ENCODE measurements at places on chromosomes 5 and 9. TPM values are rescaled to one million over a fixed set of nuclear protein-coding genes. Genes with fewer than 3 reads are reported as not detected.
A peak's percentile ranks its signal among the peaks of the same experiment; 100 is the strongest.

- H3K4me3 ChIP-seq: no peak overlapping the region
- peak; percentile 10 for DNase-seq
- peaks cover 12% of the 10 kb centered on the region for H3K4me1 ChIP-seq
- no peak overlapping the region for H3K27ac ChIP-seq
- no peaks in the 10 kb centered on the region for H3K27me3 ChIP-seq
Observed at GRCh38 chr5:138635265-138635664, 60.1 kb upstream of the HSPA9 start.

DNA sequence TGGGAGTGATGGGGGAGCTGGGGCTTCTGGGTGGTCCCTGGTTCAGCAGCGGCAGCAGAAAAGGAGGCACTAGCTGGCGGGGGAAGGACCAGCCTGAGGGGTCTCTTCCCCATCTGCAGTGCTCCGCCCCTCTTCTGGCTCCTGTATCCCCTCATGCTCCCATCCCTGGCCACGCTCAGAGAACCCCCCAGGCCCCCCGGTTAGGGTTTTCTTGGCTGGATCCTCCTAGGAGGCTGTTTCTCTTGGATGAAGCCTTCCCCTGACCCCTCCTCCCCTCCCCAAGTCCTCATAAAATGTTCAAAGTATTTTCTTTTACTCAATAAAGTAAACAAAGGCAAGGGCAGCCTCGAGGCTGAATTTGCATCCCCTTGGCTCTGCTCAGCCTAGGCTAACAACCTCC lies 60.8 kb downstream of the FGF18 start:
- no peaks in the 10 kb centered on the region for H3K27me3 ChIP-seq
- peaks cover 7% of the 10 kb centered on the region for H3K4me1 ChIP-seq
- DNase-seq: no peak
- no peak overlapping the region for H3K4me3 ChIP-seq
- H3K27ac ChIP-seq: no peak overlapping the region

DNA sequence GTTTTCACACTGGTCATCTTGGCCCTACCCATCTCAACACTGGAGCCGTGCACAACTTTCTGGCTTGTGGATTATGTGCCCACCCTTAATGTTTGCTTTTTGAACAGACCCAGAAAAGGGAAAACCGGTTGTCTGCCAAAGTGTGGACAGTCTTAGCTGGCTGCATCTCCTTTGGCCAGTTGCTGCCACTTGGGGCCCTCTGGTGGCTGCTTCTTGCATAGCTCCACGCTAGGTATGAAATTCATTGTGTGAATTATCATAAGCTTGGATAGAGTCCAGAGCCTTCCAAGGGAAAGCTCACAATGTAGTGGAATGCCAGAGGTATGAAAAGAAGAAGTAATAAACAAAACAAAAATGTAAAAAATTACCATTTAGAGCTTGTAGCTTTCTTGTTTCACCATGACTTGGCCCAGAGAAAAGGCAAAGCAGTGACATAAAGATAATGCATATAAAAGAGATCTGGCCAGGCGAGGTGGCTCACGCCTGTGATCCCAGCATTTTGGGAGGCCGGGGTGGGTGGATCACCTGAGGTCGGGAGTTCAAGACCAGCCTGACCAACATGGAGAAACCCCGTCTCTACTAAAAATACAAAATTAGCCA lies 12.5 kb upstream of the SLC36A3 start:
- peak; percentile 83 for DNase-seq
- no peaks in the 10 kb centered on the region for H3K4me1 ChIP-seq
- no peak overlapping the region for H3K4me3 ChIP-seq
- no peak overlapping the region for H3K27ac ChIP-seq
- no peaks in the 10 kb centered on the region for H3K36me3 ChIP-seq

DNA sequence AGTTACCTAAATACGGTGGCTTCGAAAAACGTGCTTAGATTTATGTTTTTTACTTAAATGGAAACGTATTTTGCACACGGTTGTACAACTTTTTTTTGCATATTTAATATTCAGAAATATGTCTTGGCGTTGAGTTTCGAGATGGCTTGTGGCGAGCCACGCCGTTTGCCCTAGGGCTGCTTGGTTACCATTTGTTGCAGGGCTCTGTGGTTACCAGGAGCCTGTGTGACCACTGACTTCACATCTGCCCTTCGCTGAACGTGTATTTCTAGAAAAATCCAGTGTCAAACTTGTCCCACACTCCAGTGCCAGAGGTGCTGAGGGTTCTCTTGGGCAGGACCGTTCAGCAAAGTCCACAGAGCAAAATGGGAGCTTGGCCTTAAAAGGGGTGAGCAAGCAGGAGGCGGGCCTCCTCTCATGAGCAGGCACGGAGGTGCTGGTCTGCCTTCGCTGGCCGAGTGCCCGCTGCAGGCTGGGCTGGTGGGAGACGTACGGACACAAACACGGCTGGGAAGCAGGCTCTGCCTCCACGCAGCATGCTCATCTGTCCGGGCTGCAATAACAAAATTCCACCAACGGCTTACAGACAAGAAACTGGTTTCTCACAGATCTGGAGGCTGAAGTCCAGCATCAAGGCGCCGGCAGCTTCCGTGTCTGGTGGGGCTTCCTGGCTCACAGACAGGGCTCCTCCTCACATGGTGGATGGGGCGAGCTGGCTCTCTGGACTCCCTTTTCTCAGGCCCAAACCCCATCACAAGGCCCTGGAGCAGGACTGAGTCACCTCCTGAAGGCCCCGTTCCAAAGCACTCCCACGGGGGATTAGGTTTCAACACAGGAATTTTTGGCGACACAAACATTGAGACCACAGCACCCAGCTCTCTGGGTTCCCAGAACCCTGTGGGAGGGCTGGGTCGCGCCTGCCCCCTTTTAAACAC lies 5.4 kb downstream of the MRPL36 start:
- peaks cover 17% of the 10 kb centered on the region for H3K4me1 ChIP-seq
- peaks cover 24% of the 10 kb centered on the region for H3K36me3 ChIP-seq
- DNase-seq: peak; percentile 76
- no peak overlapping the region for H3K4me3 ChIP-seq
- no peaks in the 10 kb centered on the region for H3K27me3 ChIP-seq
- H3K27ac ChIP-seq: no peak overlapping the region

- H3K4me1 ChIP-seq: no peaks in the 10 kb centered on the region
- no peak overlapping the region for H3K27ac ChIP-seq
- no peaks in the 10 kb centered on the region for H3K27me3 ChIP-seq
- DNase-seq: no peak
- H3K4me3 ChIP-seq: no peak overlapping the region
Observed at GRCh38 chr5:83662558-83662957, 58.1 kb downstream of the HAPLN1 start.

DNA sequence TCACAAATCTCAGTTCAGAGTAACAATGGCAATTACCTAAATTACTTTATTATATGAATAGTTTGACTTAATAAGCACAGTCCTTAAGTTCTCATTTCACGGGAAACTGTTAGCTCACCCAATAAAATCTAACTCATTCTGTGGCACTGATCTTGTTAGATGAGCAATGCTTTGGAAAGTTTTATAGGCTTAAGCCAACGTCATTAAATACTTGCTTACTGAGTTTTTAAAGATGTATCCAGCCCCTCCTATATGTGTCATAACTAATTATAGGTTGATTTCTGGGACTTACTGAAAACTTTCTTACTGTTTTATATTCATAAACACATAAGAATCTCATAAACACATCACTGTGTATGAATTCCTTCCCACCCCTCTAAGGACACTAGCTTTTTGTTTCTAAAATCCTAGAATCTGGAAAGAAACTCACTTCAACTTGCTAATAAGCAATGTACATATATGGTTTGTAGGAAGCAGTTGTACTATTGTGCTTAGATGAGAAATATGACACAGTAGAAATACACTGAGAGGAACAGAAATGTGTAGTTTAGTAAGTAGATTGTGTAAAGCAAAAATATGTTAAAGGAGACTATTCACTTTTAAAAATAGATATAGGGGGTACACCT lies 14.1 kb upstream of the MARCOL start:
- H3K27ac ChIP-seq: no peak overlapping the region
- H3K4me1 ChIP-seq: no peaks in the 10 kb centered on the region
- H3K4me3 ChIP-seq: no peak overlapping the region
- no peaks in the 10 kb centered on the region for H3K36me3 ChIP-seq

- H3K27me3 ChIP-seq: no peaks in the 10 kb centered on the region
- DNase-seq: no peak
- H3K27ac ChIP-seq: no peak overlapping the region
- peaks cover 15% of the 10 kb centered on the region for H3K4me1 ChIP-seq
- peak overlapping the region; percentile 82 for H3K4me3 ChIP-seq
Observed at GRCh38 chr9:37752642-37753488, 740 bp upstream of the TRMT10B start.

DNA sequence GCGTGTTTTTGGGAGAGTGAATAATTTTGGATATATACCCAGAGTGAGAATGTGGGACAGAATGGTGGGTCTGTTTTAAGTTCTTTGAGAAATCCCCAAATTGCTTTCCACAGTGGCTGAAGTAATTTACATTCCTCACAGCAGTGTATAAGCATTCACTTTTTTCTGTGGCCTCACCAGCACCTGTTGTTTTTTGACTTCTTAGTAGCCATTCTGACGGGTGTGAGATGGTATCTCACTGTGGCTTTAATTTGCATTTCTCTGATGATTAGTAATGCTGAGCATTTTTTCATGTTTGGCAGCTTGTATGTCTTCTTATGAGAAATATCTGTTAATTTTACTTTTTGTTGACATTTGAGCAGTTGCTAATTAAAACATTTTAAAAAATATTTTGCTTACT lies 9.4 kb upstream of the SPATA31D1 start:
- H3K27me3 ChIP-seq: no peaks in the 10 kb centered on the region
- no peaks in the 10 kb centered on the region for H3K36me3 ChIP-seq
- H3K27ac ChIP-seq: no peak overlapping the region
- H3K4me3 ChIP-seq: no peak overlapping the region
- no peaks in the 10 kb centered on the region for H3K4me1 ChIP-seq
- no peak for DNase-seq

DNA sequence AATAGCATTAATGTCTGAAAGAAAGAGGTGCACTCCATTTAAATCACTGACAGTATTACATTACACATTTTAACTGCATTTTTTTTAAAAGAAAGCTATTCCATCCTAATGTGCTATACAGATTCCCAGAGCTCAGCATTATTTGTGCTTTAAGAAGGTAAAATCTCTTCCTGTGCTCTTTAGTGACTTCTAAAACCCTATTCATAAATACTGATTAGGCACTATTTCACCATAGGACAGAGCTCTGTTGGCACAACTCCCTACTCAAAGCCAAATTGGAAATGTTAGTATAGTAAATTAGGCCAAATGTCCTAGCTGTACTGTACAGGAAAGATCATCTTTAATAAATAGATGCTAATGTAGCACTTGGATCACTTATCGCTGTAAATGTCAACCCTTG lies 262.5 kb downstream of the TUSC1 start:
- H3K36me3 ChIP-seq: no peaks in the 10 kb centered on the region
- H3K4me1 ChIP-seq: no peaks in the 10 kb centered on the region
- no peak overlapping the region for H3K27ac ChIP-seq
- DNase-seq: no peak
- no peaks in the 10 kb centered on the region for H3K27me3 ChIP-seq

DNA sequence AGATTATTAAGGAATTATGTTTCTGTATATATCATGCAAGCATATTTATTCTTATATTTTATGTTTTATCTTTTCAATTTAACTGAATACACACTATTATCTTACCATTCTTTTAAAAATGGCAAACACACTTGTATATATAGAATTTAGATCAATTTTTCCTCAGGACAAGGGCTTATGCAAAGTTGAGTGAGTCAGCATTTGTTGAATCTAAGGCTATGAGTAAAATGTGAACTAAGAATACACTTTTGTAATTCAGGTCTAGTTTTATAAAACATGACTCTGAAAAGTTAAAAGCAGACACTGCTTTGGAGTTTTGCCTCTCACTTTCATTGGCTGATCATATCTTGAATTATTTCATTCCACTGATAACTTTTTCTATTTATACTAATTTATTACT lies 127.8 kb downstream of the FOCAD start:
- H3K4me1 ChIP-seq: no peaks in the 10 kb centered on the region
- H3K4me3 ChIP-seq: no peak overlapping the region
- DNase-seq: no peak
- H3K27me3 ChIP-seq: no peaks in the 10 kb centered on the region
- H3K36me3 ChIP-seq: no peaks in the 10 kb centered on the region

GRCh38 chr5:140220032-140220697 lies 45.2 kb downstream of the CYSTM1 start:
- H3K4me3 ChIP-seq: no peak overlapping the region
- H3K4me1 ChIP-seq: peaks cover 29% of the 10 kb centered on the region
- H3K36me3 ChIP-seq: no peaks in the 10 kb centered on the region
- H3K27me3 ChIP-seq: no peaks in the 10 kb centered on the region

DNA sequence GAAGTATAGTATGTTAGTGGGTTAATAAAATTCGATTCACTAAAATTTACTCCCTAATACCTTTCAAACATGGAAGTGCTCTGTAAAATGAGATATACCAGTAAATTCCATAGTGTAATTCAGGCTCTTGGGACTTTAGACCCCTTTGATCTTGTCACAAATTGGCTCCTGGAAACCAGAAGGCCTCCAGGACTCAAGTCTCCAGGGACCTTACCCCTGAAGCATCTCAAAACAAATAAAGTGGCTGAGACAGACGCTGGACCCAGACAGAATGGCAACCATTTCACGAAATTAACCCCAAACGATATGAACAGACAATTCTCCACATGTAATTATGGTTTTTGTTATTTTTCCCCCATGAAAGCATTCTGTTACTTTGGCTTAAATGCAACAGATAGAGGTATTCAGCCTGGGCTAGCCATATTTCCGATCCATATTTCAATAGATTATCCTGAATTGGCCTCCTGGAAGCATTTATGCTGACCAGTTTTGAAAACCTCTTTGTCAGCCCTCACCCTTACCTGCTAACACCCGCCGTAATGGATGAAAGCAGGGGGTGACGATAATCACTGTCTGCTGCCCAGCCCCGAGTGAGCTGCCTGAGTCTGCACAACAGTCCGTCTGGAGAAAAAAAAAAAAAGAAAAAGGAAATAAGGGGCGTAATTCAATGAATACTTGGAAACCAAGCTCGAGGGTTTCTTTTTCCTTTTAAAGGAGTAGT lies 34.1 kb upstream of the EFNA5 start:
- no peak overlapping the region for H3K4me3 ChIP-seq
- DNase-seq: no peak
- H3K36me3 ChIP-seq: no peaks in the 10 kb centered on the region

The HK3 gene
- 0.93 TPM for total RNA-seq

The FBXW2 gene
- total RNA-seq: 40.4 TPM

The ZNF474 gene
- total RNA-seq: 2.0 TPM
